ENCODE measurements at places on chromosomes 12 and 14.

DNA sequence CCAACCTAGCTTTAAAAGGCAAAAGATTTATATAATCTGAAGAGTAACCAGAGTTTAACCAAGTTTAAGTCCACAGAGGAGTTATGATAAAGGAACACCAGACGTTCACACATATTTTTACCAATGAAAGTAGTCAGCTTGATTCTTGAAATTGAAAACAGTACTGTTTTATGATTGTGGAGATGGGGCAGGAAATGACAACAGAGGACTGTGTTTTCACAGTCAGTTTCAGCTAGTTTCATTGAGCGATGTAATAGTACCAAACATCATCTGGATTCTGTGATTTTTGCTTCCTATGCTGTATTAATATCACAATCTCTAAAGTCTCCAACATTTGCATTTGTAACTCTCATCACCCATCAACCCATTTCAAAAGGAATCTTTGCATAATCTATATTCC lies 34.2 kb upstream of the SLC6A15 start:
- DNase-seq = no peak

DNA sequence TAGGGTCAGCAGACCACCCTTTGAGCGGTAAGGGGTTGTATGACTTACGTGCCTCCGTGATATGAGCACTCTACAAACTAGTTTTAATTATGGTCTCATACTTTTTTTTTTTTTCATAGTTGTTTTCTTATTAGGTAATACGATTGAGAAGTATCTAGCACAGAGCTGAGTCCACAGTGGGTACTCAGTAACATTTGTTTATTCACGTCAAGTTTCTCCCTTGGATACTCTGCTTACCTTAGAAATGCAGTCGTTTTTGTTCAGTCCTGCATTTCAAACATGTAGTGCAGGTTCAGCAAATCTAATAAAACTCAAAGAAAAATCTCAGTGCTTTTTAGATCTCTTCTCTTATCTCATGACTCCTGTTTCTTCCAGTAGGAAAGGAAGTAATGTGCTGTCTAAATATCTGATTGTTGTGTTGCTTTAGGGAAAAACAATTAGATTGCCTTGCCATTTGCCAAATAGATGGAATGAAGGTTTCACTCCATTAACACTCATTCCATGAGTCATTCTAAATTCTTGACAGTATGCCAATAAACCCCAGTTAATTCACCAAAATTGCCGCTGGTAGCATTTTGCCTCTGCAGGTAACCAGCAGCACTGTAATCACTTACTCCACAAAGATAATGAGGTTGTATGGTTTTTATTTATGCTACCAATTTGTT lies 118.9 kb downstream of the PTCSC3 start:
- DNase-seq = no peak

- no peak for DNase-seq
Observed at GRCh38 chr14:101349108-101349507, 212.2 kb upstream of the DIO3 start.

GRCh38 chr12:74204236-74204635 lies 333.4 kb upstream of the ATXN7L3B start:
- no peak for DNase-seq

- DNase-seq = peak; percentile 42
Observed at GRCh38 chr12:52495389-52495788, 2.3 kb upstream of the KRT6A start.

- no peak for DNase-seq
Observed at GRCh38 chr14:51297066-51297465, 57.0 kb downstream of the TMX1 start.

DNA sequence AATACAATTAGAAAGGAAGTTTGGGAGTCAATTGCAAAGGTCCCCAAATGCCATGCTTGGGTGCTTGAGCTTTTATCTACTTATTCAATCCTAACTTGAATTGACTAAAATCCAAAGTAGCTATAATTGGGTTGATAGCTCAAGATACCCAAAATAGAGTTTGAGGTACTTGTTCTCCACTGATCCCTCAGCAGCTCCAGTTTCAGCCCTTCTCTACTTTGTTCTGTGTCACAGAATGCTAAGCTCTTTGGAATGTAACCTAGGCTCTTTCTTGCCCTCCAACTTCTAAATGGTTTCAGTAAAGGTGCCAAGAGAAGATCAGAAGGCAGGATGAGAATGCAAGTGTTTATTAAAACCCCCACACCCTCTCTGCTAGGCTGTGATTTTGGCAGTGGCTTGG lies 251.4 kb upstream of the CLEC14A start:
- no peak for DNase-seq

- DNase-seq = peak; percentile 14
Observed at GRCh38 chr14:66746316-66747006, 238.5 kb downstream of the GPHN start.

DNA sequence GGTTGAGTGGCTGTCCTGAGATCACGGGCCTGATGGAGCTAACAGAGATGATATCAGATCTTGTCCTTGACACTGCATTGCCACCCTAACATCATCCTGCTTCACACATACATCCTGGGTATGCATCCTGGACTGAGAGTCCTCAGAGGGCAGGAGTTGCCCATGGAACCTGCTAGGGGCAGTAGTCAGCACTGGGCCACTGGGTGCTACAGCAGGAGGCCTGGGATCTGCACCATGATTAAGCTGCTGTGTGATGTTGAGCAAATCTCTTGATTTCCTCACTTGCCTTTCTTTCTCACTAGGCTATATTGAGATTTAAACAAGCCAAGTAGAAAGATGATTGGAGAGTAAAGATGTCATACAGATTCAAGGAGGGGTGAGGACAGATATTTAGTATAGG lies 22.1 kb upstream of the EIF4B start:
- DNase-seq = no peak

DNA sequence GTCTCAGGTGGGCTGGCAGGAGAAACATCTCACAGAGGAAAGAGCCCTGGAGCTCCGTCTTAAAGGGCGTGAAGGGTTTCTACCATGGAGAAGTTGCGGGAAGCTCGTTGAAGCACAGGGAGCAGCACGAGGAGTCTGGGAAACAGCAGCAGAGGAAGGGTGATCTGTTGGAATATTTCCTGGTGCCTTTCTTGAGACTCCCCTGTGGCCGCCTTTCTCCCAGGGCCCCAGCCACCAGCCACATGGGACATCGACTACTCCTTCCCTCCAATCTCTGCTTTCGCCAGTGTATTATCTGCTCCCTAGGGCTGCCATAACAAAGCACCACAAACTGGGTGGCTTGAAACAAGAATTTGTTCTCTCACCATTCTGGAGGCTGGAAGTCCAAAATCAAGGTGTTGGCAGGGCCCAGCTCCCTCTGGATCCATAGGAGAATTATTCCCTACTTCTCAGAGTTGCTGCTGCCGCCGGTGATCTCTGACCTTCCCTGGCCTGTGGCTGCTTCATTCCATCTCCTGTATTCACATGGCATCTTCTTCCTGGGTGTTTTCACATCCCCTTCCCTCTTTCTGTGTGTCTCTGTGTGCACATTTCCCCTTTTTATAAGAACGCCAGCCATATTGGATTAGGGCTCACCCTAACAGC lies 152.8 kb upstream of the GSC start:
- no peak for DNase-seq

GRCh38 chr12:66640691-66641460 lies 38.0 kb downstream of the GRIP1 start:
- no peak for DNase-seq

DNA sequence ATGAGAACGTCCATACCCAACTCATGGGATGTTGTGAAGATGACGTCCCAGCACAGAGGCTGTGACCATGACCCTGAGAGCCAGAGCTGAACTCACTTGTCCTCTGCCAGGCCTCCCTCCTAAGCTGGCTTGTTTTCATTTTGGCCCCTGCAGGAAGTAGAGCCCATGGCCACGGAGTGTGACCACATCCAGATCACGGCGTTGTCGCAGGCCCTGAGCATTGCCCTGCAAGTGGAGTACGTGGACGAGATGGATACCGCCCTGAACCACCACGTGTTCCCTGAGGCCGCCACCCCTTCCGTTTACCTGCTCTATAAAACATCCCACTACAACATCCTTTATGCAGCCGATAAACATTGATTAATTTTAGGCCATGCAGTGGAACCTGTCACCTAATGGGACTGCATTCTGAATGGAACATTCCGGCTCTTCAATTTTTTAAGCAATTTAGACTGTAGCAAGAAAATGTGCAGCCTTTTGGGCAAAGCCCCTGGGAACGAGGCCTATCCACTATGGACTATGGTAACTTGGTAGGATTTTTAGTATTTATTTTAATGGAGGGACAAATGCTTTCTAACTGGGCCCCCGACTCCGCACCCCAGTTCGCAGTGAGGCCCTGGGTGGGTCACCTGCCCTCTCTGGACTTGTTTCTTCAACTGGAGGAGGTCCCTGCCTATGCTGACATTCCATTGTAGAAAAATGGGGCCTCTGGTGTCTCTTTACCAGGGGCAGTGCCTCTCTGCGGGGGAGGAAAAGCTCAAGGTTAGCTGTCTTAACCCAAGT lies 19.6 kb downstream of the OTUB2 start:
- DNase-seq = no peak

- DNase-seq = no peak
Observed at GRCh38 chr14:84013424-84013823, 1516.5 kb upstream of the FLRT2 start.

DNA sequence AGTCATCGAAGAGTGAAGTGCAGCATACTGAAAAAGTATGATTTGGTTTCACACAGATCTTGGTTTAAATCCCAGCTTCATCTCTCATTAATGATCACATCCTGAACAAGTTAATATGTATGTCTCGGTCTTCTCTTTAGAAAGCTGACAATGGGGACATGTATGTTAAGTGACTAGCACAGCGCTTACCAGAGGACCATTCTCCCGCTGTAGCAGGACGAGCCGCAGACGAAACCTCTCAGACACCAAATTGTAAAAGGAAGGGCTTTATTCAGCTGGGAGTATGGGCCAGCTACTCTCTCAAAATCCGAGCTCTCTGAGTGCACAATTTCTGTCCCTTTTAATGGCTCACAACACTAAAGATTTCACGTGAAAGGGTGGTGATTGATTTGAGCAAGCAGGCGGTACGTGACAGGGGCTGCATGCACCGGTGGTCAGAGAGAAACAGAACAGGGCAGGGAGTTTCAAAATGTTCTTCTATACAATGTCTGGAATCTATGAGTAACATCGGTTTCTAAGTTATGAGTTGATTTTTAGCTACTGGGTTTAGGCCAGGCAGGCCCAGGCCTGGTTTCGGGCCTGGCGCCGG lies 682.4 kb downstream of the DIO2 start:
- no peak for DNase-seq

DNA sequence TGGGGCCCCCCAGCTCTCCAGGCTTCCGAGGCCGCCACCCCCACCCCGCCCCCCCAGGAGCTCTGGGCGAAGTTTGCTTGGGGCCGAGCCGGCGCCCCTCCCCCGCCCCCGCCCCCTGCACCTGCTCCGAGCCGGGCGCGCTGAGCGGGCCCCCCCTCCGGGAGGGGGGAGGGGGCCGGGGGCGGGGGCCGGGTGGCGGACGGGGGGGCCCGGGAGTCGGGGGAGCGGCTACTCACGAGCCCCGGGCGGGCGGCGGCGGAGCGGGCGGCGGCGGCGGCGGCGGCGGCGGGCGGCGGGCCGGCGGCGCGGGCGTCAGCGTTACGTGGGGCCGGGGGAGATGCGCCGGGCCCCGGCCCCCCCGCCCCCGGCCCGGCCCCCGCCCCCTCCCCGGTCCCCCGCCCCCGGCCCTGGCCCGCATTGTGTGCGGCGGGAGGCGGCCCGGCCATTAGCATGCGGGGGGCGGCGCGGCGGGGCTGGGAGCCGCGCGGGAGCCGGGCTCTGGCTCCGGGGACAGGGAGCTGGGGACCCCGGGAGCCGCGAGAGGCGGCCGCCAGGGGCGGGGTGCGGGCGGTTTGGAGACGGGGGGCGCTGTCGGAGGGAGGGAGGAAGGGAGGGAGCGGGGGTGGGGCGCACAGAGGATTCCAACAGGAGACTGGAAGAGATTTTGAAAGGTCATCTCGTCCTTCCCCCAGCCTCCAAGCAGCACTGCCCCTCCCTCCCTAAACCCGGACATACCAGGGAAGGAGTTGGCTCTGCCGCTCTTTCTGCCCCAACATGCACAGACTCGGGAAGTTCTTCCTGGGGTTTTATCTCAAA lies at the start of gene ZNF219:
ZNF219 (minus strand) TSS at position 580 of the 816 bp plus-strand sequence. CDS start 5,064 bp downstream, outside the sequence.
- DNase-seq = peak; percentile 57

DNA sequence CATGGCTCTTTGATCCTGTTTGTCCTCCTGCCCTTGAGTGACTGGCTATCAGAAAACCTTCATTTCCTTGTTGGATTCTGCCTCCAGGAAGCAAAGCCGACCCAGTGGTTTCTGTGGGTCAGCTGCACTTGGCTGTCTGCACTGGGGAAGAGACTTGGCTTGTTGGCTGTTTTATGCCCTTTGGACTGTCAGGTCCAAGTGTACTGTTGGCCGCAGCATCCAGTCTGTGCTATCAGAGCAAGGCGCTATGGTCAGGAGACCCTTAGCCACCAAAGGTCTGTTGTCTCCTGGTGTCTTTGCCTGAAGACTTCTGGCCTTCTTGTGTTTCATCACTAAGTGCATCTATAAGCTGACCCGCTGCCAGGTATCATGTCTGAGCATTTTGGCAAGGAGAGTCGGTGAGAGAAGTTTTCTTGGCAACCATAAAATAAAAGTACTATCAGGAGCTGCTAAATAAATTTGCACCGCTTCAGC lies 177.4 kb upstream of the HIF1A start:
- no peak for DNase-seq

GRCh38 chr12:58367041-58367440 lies 425.7 kb downstream of the ATP23 start:
- no peak for DNase-seq

DNA sequence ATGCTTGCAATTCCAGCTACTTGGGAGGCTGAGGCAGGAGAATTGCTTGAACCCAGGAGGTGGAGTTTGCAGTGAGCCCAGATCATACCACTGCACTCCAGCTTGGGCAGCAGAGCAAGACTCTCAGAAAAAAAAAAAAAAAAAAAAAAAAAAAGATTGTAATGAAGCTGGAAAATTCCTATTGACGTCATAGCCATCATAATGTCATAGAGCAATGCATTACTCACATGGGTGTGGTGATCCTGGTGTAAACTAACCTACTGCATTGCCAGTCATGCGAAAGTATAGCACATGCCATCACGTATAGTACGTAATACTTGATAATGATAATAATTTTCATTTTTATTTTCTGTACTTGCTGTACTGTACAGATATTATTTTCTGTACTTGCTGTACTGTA lies 42.7 kb upstream of the NID2 start:
- DNase-seq = peak; percentile 29

- no peak for DNase-seq
Observed at GRCh38 chr12:129605666-129606065, 298.2 kb downstream of the TMEM132D start.

DNA sequence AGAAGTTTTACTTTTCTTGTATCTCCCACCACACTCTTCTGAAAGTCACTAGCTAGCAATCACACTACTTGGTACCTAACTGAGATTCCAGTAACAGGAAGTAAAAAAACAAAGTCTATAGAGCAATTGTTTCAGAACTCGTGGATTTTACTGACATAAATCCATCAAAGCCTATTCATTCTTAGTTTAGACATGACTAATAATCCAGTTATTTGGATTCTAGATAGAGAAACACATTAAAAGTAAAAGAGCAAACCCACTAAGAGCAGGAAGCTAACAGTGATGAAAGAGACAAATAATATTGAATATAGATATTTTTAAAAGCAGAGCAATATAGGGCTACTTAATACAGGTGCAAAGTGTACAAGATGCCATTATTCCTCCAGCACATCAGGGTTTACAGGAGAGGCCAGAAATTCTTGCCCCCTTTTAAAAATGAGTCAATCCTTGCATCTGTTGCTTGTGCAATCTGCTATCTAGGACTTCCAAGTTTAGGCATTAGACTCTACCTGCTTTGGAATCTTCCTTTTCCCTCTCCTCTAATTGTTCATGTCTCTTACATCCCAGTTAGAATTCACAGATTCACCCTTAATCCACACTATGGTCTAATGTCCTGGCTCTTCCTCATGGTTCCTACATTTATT lies 6.0 kb downstream of the HEATR5A start:
- no peak for DNase-seq

GRCh38 chr12:43338848-43339526 lies 213.0 kb downstream of the ADAMTS20 start:
- DNase-seq = peak; percentile 24
